ENCODE measurements at places on chromosomes 5 and 9.

- DNase-seq, result no peak
Observed at GRCh38 chr5:136811086-136811485, 445.7 kb upstream of the TRPC7 start.

DNA sequence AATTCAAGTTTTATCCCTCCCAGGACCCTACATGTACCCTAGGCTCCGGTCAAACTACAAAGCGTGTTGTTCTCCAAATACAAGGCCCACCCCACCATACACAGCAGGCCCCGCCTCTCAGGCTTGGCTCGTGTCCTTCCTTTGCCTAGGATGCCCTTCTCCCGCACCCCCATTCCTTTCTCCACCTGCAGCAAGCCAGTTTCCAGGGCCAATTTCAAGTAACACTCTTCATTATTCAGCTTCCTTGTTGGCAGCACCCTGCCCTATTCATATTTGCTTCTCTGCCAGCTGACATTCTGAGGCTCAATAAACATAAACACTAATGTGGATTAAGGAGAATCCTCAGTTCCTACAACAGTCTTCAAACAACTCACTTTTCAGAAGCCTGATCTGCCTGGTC is 31.7 kb downstream of the EPB41L4B start:
- peak; percentile 10 for DNase-seq

DNA sequence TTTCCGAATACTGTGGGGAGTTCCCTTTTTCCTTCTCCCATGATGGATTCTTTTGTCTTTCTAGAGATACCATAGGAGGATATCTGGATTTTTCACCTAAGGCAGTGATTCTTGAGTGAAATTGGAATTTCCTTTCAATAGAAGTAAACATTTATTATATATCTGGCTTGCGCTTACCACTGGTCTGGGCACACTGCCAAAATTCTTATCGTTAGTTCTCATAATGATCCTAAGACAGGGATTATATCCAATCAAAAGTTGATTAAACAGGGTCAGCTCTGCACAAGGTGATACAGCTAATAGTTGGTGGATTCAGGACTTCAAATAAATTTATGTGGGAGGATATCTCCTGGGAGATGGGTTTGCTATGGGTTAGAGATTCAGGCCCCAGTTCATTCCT is 9.6 kb downstream of the TLE4 start:
- DNase-seq, result no peak

DNA sequence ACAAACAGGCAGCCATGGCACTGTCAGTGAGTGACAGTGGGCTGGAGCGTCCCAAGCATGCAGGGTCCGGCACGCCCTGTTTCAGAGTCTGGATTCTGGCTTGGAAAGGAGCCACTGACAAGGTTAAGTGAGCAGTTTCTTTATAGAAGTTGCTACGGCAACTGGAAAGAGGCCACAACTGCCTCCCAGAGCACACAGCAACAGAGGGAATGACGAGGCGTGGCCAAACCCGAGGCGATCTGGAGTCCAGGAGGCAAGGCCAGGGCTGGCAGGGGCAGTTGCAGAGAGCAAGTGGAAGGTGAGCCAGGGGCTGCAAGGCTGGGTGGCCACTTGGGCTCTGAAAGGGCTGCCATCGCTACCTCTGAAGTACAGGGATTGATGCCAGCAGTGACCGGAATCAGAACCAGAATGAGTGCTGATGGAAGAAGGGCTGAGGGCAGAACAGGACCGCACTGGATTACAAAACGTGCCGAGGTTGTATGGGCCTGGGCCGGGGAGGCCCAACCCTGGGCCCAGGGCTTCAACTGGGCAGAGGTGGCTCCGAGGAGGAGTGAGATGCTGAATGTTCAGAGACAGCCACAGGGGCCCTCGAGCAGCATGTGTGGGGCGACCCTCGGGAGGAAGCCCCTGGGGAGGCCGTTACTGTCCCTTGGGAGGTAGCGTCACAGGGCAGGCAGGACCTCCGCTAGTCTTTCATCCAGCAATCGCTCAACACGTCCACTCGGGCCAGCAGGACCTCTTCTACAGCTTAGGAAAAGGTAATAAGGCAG is 4.6 kb downstream of the MRPL41 start:
- peak; percentile 26 for DNase-seq

- DNase-seq, result no peak
Observed at GRCh38 chr9:27162045-27162444, 53.0 kb downstream of the TEK start.

- peak; percentile 71 for DNase-seq
Observed at GRCh38 chr5:69083412-69083811, 10.4 kb upstream of the SLC30A5 start.

GRCh38 chr9:109905472-109905871 is 125.5 kb downstream of the PALM2AKAP2 start:
- no peak for DNase-seq

DNA sequence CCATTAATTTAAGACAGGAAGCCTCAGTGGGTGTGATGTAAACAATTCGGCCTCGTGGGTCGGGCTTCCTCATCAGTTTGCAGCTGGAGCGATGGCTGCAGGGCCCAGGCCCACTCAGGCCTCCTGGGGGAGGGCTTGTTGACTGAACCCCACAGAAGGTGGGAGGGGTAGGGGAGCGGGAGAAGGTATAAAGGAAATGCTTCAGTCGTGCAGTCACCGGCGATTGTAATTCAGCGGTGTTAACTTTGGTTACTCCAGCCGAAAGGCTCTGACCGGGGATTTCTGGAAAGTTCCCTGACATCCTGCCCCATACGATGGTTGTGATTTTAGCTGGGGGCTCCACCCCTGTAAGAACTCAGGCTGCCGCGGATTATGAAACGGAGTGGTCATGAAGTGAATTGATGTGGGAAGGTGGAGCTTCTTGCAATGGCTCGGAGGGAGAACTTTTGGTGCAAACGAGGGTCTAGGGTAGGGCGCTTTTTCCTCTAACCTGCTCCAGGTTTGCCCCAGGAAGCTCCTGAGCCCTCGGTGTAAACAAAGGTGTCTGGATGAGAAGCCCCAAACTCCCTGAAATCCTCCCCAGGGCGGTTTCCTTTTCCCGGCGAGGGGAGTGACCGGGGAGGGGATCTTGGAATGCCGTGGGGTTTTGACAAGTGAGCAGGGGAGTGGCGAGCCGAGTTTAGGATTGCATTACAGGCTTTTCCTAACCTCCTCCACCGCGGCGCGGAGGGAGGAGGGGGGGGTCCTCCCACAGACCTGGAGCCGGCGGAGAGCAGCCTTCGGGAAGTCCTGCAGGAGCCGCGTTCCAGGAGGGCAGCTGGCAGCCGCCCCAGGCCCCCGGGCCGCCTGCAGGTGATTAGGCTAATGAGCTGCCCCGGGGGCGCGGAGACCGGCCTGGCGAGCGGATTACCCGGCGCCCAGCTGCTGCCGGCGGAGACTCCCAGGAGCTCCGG is 215.5 kb downstream of the PDZD2 start:
- DNase-seq, result no peak

DNA sequence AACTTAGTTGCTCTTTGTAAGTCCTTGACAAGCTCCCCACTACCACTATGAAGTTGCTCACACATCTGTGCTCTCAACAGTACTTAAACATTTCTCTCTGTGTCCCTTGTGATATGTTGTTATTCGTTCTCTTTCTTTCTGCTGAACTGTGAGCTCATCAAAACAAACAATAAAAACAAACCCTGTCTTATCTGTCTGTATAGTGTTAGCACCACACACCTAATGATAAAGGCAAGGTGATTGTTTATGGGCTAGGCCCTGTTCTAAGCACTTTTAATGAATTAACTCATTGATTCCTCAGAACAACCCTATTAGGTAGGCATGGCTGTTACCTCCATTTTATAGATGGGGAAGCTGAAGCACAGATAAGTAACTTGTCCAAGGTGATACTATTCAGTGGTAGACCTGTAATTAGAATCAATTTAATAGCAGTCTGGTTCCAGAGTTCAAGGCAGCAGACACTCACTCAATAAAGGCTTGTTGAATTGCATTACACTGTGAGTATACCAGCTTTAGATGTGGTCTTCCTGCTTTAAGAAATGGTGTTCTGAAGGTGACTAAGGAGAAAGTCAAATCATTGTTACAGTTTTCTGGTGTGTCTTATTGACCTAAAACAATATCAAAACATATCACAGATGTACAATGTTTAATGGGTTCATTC is 153.6 kb upstream of the ELL2 start:
- DNase-seq, result peak; percentile 22

GRCh38 chr9:128282500-128282899 is 6.4 kb downstream of the SWI5 start:
- no peak for DNase-seq

DNA sequence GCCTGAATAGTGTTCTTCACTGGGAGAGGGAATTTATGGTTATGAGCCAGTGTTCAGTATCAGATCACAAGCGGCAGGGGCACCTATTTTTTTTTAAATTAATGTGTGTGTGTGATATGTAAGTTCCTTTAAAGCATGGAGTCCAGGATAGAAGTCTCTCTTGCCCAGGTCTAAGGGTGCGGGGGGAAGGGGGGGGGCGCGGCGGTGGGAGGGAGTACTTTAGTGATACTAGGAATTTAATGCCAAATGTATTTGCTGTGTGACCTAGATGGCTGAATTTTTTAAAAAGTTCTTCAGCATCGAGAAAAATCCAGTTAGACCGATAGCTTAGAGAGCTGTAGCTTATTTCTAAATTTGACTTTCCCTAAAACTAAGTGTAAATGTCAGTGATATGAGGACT is 1.5 kb upstream of the FCHO2 start:
- DNase-seq, result no peak

DNA sequence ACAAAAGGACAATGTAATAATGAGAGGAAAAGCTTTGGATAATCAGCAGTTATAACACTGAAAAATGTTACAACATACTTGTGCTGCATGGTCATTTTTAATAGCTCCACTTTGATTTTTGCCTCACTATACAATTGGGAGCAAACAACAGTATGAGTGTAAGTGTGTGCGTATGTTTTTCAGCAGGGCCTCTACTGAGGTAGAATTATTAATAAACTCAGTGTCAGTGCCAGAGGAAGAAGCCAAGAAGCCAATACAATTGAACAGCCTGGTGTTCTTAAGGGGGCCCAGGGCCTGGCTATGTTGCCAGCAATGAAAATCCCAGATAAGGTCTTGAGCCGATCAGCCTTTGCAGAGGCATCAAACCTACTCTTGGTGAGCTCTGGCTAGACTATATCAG is 16.1 kb upstream of the RLN1 start:
- no peak for DNase-seq

DNA sequence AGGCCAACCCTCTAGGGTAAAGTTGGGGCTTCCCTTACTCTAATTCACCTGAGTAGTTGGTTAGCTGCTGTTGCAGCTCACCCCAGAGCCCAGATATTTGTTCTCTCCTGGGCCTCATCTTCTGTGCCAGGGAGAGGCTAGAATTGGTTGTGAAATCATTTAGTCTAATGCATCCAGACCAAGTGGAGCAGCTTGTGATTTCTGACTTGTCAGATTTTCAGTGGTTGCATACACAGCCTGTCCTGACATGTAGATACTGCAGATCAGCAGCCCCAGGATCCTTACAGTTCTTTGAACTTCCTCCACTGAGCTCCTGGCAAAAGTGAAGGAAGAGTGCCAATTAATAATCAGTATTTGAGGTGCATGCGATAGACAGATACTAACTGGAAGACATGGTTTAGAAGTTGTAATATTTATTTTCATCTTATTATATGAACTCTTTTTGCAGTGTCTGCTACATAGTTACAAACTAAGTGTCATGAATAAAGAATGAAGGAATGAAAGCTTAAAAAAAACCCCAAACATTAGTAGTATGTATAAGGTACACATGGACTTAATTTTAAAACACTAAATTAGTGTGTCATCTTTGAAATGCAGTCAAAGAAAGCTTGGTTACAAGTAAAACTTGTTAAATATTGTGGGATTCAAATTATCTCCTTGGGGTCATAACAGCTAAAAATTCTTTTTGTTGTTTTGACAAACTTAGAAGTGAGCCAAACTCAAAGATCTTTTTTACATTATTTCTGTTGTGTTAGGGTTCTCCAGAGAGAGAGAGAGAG is 128.5 kb downstream of the VPS13A start:
- no peak for DNase-seq

DNA sequence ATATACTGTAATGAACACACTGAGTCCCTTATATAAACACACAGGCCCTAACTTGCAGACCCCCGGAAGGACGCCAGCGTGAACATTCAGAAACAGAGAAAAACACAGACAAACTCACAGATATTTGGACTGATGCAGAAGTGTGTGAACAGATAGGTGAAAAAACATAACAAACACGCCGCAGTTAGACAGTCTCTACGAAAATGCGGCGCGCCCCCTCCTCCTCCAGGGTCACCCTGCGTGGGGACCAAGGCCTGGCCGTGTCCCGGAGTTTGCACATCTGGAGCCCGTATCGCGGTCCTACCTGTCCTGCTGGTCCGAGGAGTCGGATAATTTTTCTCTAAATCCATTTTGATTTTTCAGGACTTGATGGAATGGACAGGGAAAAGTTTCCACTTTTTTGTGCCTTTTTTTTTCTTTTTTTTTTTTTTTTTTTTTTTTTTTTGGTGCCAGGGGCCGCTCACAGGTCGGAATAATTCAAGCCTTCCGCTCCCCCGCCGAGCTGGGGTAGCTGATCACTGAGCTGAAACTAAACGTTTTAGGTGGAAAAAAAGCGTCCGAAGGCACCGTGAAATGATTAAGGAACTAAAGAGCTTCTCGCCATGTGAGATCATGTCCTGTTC is at the start of gene PAX5:
Gene PAX5 (minus strand): TSS at position 587 of the 623 bp plus-strand sequence. CDS start 237 bp downstream, at position 350.
- DNase-seq, result peak; percentile 48

DNA sequence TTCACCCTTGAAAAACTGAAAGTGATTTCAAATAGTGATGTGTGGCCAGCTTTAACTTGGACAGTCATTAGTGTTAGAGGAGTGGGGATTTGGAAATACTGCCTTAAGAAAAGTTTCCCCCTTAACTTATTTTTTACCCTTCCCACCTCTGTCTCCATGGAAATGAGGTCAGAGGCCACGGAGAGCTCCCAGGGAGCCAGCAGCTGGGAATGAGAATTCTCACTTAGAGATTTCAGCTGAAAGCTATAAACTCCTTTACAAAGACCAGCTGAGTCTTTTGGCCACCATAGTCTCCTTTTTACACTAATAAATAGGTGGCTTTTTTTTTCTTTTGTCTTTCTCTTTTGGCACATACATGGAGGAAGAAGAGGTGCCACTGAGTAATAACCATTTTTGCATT is 45.7 kb upstream of the PIK3R1 start:
- no peak for DNase-seq

DNA sequence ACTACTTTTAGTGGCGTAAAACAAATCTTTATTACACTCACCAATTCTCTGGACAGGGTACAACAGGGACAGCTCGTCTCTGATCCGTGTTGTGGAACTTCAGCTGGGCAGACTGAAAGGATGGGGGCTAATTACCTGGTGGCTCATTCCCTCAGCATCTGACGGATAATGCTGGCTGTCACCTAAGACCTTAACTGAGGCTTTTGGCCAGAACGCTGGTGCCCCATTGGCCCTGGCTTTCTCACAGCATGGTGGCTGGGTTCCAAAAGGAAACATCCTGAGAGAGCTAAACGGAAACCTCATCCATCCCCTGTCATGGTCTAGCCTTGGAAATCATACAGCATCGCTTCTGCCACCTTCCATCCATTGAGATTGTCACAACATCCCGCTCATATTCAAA is 62.9 kb downstream of the RAI14 start:
- DNase-seq, result no peak
